ENCODE measurements at places on chromosomes 2 and 18.
A peak's percentile ranks its signal among the peaks of the same experiment; 100 is the strongest.

- DNase-seq = no peak
Observed at GRCh38 chr2:212505586-212505985, 33.0 kb downstream of the ERBB4 start.

- no peak for DNase-seq
Observed at GRCh38 chr2:202099515-202099914, 26.5 kb downstream of the KIAA2012 start.

- no peak for DNase-seq
Observed at GRCh38 chr2:155600296-155600695, 732.2 kb downstream of the NR4A2 start.

GRCh38 chr2:207073801-207074678 lies 91.7 kb downstream of the KLF7 start:
- DNase-seq = no peak

GRCh38 chr2:30208453-30208852 lies 22.9 kb upstream of the LBH start:
- DNase-seq = no peak

GRCh38 chr2:127598711-127599110 lies 47.2 kb upstream of the GPR17 start:
- no peak for DNase-seq

- no peak for DNase-seq
Observed at GRCh38 chr18:39105104-39105503, 1539.5 kb upstream of the CELF4 start.

- DNase-seq = peak; percentile 82
Observed at GRCh38 chr2:74740741-74741431, 86.8 kb downstream of the SEMA4F start.

DNA sequence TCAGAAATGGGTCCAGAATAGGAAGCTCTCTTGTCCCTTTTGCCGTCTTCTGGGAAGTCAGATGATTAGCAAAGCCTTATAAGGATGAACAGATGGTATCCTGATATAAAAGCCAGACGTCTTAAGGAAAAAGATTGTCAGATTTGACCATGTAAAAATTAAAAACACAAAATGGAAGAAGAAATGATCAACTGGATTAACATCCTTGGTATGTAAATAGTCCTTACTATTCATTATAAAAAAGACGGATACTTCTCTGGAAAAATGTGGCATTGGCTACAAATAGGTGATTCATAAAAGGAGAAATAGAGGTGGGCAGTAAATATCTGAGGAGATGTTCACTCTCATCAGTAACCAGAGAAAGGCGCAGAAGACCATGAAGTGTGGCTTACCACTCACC lies 33.7 kb upstream of the SCLY start:
- DNase-seq = no peak

GRCh38 chr2:44071454-44072046 lies 75.8 kb upstream of the LRPPRC start:
- no peak for DNase-seq

DNA sequence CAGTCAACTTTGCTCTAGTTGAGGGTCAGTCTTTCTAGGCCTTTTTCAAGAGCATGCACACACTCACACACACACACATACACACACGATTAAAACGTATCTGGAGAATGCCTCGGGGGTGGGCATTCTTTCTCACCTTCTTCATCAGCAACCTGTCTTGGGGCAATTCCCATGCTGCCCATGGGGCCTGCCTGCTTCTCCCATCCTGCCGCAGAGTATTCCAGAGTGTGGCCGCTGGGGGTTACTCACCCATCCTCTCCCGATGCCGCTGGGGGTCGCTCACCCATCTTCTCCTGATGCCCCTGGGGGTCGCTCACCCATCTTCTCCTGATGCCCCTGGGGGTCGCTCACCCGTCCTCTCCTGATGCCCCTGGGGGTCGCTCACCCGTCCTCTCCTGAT lies 10.8 kb upstream of the ALLC start:
- DNase-seq = no peak

GRCh38 chr2:85697096-85697495 lies 2.9 kb downstream of the GNLY start:
- no peak for DNase-seq

GRCh38 chr2:240136013-240136670 lies at the start of gene COPS9:
Gene COPS9 (minus strand): TSS chr2:240136305. CDS start chr2:240136284, 21 bp downstream.
- DNase-seq = peak; percentile 93

GRCh38 chr2:86490245-86490644 lies 49.1 kb downstream of the KDM3A start:
- DNase-seq = no peak

GRCh38 chr18:37006742-37007141 lies 177.8 kb downstream of the KIAA1328 start:
- DNase-seq = no peak

DNA sequence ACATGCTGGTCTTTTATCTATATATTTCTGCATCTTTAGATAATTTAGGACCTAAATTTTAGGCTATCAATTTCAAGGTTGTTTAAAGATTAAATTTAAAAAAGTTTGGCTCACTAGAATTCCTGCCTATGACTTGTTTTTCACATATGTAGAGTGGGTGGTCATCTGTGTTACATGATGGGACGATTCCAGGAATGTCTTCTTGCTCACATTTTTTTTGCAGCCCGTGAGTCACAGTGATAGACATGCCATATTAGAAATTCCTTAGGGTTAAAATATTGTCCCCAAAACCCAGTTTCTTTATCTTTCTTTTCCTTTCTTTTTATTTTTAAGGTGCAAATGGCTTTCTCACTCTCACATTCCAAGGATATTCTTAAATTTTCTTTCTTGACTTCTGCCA lies 652.0 kb downstream of the PLCL1 start:
- no peak for DNase-seq

DNA sequence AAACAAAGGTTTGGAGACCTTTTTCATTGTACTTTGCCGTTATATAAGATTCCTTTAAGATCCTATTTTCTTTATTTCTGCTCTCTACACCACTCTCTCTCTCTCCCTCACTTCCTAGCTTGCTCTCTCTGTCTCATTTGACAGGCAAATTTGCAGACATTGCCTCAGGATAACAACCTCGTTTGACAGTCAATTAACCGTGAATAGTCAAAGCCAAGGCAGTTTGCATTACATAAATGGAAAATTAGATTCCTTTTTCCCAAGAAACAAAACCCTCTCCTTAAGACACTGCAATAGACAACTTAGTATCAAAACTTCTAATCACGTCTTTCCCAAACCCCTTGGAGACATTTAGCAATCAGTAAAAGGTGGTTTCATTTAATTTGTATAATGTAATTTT lies 7.4 kb downstream of the SKOR2 start:
- no peak for DNase-seq

DNA sequence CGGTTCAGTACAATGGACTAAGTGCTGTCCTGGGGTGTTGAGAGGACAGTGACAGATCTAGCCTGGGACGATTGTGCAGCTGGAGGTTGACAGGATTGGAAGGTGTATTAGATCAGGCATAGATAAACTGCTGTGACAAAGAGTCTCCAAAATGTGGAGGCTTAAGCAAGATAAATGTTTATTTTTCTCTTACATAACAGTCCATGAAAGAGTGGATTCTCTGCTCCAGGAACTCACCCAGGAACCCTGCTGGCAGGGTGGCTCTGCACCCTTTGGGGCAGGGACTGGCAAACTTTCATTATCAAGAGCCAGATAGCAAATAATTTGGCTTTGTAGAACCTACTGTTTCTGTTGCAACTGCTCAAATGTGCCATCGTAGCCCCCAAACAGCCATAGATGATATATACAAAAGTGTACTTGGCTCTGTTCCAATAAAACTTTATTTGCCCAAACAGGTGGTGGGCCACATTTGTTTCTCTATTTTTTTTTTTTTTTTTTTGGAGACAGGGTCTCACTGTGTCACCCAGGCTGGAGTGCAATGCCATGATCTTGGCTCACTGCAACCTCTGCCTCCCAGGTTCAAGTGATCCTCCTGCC lies 9.7 kb downstream of the HRH4 start:
- DNase-seq = no peak

DNA sequence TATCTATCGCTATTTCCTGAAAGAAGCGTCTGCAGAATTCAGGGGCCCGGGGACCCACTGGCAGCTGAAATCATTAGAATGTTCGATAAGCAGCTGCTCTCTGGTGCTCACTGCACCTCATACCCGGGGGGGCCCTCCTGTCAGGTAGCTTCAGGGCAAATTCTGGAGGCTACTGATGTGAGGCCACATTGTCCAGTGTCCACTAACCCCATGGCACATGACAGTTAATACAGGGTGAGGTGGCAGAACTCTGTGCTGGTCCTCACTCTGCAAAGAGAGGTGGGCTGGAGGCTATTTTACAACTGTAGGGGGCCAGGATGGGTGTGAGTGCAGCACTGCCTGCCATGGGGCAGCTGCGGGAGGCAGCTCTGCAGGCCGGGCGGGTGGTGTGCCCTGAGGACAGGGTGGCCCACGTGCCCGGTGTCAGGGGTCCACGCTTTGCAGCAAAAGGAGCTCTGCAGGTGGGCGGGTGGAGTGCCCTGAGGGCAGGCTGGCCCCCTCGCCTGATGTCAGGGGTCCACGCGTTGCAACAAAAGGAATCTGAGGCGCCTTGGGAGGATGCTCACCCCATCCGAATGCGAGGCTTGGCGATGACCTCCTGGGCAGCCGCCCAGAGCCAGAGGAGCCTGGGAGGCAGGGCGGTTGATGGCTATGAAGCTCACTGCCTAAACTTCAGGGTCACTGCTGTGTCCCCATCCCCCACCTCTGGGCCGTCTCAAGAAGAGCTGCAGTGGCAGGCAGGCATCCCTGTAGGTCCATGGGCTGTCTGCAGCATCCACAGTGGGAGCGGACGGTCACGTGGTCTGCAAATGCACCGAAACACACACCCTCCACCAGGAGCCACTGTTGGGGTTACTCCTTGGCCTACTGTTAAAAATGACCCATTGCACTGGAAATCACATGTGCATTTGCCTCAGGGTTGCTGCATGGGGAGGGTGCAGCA lies 207.0 kb upstream of the SALL3 start:
- no peak for DNase-seq
